ENCODE measurements at places on chromosomes 5 and 9.

GRCh38 chr9:77469515-77470231, 178.4 kb downstream of the GNA14 start:
- DNase-seq = no peak
- no peaks in the 10 kb centered on the region for H3K36me3 ChIP-seq
- peaks cover 7% of the 10 kb centered on the region for H3K4me1 ChIP-seq
- no peak overlapping the region for H3K27ac ChIP-seq
- H3K27me3 ChIP-seq = no peaks in the 10 kb centered on the region
- H3K4me3 ChIP-seq = no peak overlapping the region

DNA sequence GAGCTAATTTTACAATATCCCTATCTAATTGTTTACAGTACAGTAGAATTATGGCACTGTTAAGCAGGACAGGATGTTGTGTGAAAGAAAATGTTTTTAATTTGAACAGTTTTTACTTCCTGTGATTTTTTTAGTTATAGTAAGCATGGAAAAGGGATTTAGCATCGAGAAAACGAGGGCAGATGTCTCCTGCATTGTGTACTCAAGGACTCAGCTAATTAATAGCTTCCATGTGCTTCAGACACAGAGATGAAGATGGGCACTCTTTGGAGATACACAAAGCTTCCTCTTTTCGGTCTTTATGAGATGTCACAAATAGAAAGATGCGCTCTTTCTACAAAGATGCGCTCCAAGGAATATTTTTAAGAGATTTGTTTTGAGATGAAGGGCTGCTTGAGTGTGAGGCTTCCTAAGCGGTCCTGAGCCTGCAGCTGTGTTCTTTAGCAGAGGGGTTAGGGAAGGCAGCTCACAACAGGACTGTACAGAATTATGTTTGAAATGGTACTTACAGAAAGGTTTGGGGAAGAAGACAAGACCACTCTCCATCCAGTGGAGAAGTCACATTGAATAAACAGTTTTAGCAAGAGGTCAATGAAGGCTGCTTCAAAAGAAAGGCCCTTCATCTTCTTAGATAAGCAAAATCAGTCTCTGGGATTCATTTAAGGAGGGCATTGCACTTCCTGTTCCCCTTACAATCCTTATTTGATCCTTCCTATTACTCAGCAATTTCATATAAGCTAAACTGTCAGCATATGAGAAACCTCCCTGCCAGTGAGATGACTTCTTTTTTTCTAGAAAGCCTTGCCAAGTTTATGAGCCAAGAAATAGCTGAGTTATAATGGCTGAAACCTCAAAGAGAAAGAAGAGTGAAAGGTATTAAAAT, 311.5 kb downstream of the EFNA5 start:
- H3K4me3 ChIP-seq = no peak overlapping the region
- H3K27me3 ChIP-seq = no peaks in the 10 kb centered on the region
- peaks cover 17% of the 10 kb centered on the region for H3K4me1 ChIP-seq
- peak overlapping the region; percentile 51 for H3K27ac ChIP-seq

DNA sequence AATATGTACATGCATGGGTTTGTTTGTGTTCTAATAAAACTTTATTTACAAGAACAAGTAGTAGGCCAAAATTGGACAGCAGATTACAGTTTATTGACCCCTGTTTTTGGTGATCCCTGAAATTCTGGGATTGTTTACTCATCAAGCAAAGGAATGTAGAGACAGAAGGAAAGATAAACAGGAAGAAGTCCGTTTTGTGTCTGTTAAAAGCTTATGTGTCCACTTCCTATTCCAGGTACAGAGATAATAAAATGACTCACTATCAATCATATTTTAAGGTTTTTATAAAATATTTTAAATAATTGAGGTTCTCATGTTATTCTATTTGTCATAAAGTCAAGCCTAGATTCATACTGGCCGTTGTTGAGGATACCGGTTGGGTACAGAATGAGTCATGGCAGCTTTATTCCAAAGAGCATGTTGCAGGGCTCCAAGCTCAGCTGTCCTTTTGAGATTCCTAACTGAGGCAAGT, 214.9 kb upstream of the DAB2 start:
- H3K36me3 ChIP-seq = no peaks in the 10 kb centered on the region
- H3K27ac ChIP-seq = no peak overlapping the region
- peaks cover 9% of the 10 kb centered on the region for H3K4me1 ChIP-seq
- no peak overlapping the region for H3K4me3 ChIP-seq

GRCh38 chr9:35162605-35163315, 951 bp downstream of the UNC13B start:
- H3K36me3 ChIP-seq = no peaks in the 10 kb centered on the region
- peak overlapping the region; percentile 97 for H3K27ac ChIP-seq
- H3K27me3 ChIP-seq = no peaks in the 10 kb centered on the region
- peaks cover 29% of the 10 kb centered on the region for H3K4me1 ChIP-seq
- no peak for DNase-seq

DNA sequence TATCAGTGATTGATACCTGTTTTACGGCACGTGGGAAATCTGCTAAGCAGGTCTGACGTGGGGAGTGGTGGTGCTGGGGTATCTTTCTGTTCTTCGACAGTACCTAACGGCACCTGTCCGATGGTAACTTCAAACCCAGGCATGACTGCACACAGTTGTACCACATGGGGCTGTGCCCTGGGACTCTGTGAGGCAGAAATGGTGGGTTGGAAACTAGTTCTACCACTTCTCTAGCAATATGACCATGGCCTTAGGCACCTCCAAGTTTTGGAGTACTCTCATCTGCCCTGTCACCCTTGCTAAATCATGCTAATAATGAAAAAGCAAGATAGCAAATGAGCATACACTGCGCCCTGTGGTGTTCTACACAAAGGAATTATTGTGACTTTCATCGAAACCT, 30.9 kb downstream of the EPB41L4B start:
- no peak for DNase-seq
- H3K36me3 ChIP-seq = no peaks in the 10 kb centered on the region
- no peak overlapping the region for H3K27ac ChIP-seq
- peaks cover 9% of the 10 kb centered on the region for H3K4me1 ChIP-seq
- no peak overlapping the region for H3K4me3 ChIP-seq
- no peaks in the 10 kb centered on the region for H3K27me3 ChIP-seq

GRCh38 chr9:14437354-14438231, 123.7 kb upstream of the NFIB start:
- no peaks in the 10 kb centered on the region for H3K27me3 ChIP-seq
- DNase-seq = no peak
- H3K27ac ChIP-seq = peak overlapping the region; percentile 73
- peaks cover 55% of the 10 kb centered on the region for H3K4me1 ChIP-seq

GRCh38 chr9:97900103-97900737, 22.1 kb downstream of the TRMO start:
- H3K27ac ChIP-seq = no peak overlapping the region
- DNase-seq = no peak
- H3K4me3 ChIP-seq = no peak overlapping the region
- H3K27me3 ChIP-seq = no peaks in the 10 kb centered on the region
- peaks cover 5% of the 10 kb centered on the region for H3K36me3 ChIP-seq

DNA sequence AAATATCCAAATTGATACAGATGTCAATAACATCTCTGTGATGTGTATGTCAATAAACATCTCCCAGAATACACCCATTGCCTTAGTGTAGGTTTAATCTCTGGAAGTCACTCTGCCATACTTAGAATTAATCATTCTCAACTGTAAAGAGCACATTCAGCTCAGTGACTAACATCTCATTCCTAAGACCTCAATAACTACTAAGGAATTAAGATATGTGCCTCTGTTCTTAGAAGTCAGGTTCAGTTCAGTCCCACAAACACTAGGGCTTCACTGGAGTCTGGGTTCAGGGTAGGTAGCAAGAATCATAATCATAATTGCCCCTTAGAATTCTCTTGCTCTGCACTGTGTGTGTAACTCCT, 31.7 kb downstream of the UGCG start:
- peaks cover 35% of the 10 kb centered on the region for H3K36me3 ChIP-seq
- H3K4me3 ChIP-seq = no peak overlapping the region
- no peak for DNase-seq
- H3K4me1 ChIP-seq = no peaks in the 10 kb centered on the region
- no peak overlapping the region for H3K27ac ChIP-seq

GRCh38 chr9:129391221-129391661, 213.2 kb upstream of the IER5L start:
- DNase-seq = no peak
- H3K27me3 ChIP-seq = no peaks in the 10 kb centered on the region
- H3K4me1 ChIP-seq = peaks cover 10% of the 10 kb centered on the region
- no peaks in the 10 kb centered on the region for H3K36me3 ChIP-seq
- H3K4me3 ChIP-seq = no peak overlapping the region
- peak overlapping the region; percentile 18 for H3K27ac ChIP-seq

DNA sequence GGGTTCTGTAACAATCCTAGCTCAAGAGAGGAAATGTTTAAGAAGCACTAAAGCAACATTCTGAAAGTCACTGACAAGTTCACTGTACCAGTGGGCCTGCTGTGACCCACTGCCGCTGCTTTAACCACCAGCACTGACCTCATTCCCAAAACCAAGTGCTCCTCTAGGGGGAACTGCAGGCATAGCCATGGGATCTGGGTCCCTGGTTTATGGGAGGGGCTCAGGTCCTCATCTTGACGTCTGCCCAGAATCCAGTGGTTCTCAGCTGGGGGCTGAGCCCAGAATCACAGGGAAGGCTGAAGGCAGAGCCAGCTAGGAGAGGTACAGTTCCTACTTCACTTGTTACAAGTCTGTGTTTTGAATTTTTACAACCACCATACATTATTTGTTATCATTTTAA, 36.1 kb upstream of the SLC2A8 start:
- peaks cover 5% of the 10 kb centered on the region for H3K4me1 ChIP-seq
- peaks cover 21% of the 10 kb centered on the region for H3K36me3 ChIP-seq
- H3K27me3 ChIP-seq = no peaks in the 10 kb centered on the region
- H3K27ac ChIP-seq = no peak overlapping the region
- peak; percentile 20 for DNase-seq

DNA sequence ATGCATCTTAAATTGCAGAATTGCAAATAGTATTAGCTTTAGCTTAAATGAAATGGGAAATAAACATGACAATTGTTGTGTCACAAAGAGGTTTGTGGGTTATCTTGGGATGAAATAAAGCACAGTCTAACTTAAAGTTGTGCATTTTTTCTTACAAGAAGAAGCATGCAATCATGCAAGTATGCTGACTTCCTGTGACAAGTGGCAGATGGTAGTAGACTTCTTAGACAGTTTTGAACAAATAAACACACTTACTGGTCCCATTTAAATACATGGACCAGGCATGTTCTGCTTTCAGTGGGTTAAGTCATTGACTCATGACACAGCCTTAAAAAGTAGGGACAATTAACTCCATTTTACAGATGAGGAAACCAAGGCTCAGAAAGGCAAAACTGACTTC, 15.9 kb upstream of the C5orf63 start:
- H3K27ac ChIP-seq = no peak overlapping the region
- no peak for DNase-seq
- no peaks in the 10 kb centered on the region for H3K36me3 ChIP-seq
- no peak overlapping the region for H3K4me3 ChIP-seq
- H3K27me3 ChIP-seq = peaks cover 42% of the 10 kb centered on the region

- no peak overlapping the region for H3K4me3 ChIP-seq
- H3K27ac ChIP-seq = no peak overlapping the region
- no peaks in the 10 kb centered on the region for H3K27me3 ChIP-seq
- DNase-seq = no peak
- H3K4me1 ChIP-seq = no peaks in the 10 kb centered on the region
Measured at GRCh38 chr9:136901516-136902258, 15.4 kb downstream of the TRAF2 start.

DNA sequence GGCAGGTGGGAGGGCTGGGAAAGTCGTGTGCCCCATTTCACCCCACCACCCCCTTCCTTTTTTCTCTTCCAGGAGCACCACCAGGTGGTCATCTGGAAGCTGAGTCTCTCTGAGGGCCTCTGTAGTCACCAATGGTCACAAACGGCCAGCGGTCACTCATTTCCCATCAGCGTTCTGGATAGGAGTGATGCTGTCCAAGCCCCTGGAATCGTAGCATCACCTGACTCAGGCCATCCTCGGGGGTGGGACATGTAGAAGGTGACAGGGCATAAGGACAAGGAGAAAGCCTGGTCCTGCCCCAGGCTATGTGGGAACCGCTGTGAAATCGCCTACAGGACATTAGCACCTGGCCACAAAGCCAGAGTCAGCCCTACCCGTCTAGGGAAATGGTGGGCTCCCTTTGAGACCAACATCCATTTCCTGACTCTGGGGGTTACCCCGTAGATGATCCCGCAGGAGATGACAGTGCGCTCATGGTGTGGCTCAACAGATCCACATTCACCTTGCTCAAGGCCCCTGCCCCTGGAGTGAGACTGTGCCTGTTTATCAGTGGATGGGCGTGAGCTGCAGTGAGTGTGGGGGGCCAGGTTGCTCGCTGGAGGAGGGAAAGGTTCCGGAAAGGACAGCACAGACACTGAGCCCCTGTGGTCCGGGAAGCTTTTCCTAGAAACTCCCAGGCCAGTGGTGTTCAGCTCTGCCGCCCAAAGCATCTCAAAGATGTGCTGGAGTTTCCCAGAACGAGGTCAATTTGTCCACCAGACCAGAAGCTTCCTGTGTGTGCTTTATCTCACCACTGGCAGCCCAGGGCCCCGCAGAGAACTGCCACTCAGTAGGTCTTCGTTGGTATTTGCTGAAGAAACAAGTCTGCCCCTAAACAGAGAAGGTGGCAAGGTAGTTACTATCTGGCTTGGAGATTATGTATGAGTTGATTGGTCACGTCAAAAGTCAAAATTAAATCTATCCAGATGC, 61.1 kb upstream of the UNC5A start:
- H3K4me1 ChIP-seq = no peaks in the 10 kb centered on the region
- no peak for DNase-seq
- no peak overlapping the region for H3K27ac ChIP-seq

DNA sequence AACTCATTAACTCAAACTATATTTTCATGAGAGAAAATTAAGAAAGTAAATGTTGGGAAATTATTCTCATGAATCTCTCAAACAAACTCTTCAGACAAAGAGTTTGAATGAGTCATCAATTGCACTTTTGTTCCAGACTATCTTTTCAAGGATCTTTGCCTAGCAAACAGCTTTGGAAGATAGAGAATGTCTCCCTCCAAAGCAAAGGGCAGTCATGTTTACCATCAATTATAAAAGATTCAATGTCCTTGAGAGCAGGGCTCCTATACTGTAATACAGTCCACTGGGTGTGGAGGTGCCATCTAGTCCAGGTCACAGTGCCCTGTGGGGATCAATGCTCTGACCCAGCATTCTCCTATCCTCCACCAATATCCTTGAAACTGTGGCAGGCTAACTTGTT, 1429.3 kb downstream of the EFNA5 start:
- DNase-seq = no peak
- no peak overlapping the region for H3K27ac ChIP-seq
- no peak overlapping the region for H3K4me3 ChIP-seq
- H3K27me3 ChIP-seq = no peaks in the 10 kb centered on the region

DNA sequence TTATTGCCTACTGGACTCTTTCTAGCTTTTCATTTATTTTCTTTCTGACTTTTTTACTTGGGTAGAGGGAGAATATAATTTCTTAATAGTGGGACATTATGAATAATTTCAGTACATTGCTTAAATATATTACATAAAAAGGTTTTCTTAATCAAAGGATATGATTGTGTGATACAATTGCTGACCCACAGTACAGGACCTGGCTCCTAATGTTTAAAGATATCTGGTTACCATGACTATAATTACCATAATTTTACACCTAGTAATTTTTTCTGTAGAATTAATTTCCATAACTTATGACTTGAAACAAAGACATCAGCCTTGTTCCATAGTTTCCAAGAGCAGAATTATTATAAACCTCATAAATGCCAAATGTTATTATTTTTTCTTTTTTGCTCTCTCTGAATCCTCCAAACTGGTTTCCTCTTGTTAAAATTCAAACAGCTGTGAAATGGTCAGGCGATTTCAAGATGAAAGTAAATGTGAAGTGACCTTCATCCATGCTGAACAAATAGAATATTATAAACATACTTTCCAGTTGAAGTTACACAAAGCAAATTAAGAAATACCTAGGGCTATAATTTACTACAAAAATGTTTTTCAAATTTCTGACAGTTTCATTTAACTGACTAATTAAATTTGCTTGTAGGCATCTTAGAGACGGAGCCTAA, 301.2 kb upstream of the TYRP1 start:
- no peaks in the 10 kb centered on the region for H3K36me3 ChIP-seq
- no peak overlapping the region for H3K27ac ChIP-seq
- DNase-seq = no peak
- no peaks in the 10 kb centered on the region for H3K4me1 ChIP-seq

Measured in mesothelial cell of epicardium (in vitro differentiated cells).